Chondrocyte (in vitro differentiated cells): ENCODE measurements at places on chromosomes 16 and 17. TPM values are rescaled to one million over a fixed set of nuclear protein-coding genes. Genes with fewer than 3 reads are reported as not detected.

DNA sequence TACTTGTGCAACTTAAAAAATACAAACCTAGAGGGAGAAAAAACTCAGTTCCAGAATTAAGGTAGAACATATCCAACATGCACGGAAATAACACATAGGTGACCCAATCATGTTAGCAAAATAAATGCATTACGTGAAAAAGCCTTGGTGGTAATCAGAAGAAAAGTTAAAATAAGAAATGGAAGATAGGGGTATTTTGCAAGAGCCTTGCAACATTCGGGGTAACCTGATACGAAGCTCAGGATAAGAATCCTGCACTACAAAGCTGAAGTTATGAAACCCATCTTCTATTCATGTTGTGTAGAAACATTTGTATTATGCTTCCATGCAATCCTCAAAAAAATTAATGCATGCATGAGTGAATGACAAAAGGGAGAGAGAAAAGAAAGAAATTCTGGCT is 33.1 kb downstream of the CHCT1 start:
- no peak for DNase-seq

- no peak for DNase-seq
These were observed 43.1 kb upstream of the DLX4 start for GRCh38 chr17:49925921-49926320.

DNA sequence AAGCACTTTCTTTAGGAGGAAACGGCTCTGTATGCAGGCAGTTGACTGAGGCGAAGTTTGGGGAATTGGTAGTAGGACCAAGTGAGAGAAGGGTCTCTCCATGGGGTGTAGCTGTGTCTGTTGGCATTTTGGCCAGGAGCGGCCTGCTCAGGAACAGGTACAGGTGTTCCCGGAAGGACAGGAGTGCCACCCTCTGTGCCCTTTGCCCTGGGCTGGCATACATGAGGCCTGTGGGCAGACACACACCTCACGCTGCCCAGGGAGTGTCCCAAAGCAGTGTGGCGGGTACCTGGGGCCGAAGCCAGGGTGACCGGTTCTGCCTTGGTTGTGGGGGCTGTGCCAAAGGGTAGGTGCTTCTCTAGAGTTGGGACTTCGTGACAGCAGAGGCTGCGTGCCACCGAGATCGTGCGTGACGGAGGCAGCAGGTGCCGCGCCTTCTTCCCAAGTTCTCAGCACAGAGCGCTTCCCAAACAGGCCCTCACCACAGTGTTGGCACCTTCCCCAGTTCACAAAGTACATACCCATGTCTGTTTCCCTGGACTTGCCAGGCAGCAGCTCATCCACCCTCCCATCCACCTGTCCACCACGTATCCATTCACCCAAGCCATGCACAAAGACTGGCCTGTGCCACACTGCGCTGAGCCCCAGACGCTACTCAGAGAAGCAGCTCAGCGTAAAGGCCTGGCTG is 19.9 kb upstream of the TCF25 start:
- no peak for DNase-seq

- no peak for DNase-seq
These were observed 251.4 kb upstream of the RPL38 start for GRCh38 chr17:73952082-73952479.

DNA sequence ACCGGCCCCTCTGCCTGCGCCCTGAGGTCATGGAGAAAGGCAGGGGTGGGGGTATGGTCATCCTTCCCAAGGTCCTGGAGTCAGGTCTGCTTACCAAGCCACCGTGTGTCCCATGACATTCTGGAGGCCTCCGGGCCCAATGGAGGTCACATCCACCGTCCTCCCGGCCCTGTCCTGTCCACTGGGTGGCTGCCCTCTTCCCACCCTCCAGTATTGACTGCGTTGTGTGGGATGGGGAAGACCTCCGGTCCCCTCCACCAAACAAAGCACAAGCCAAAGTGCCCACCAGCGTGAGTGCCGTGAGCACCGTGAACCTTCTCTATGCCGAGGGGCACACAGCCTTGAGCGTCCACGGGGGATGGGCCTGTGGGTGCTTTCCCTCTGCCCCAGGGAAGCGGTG is 37.2 kb downstream of the LMF1 start:
- peak; percentile 85 for DNase-seq

DNA sequence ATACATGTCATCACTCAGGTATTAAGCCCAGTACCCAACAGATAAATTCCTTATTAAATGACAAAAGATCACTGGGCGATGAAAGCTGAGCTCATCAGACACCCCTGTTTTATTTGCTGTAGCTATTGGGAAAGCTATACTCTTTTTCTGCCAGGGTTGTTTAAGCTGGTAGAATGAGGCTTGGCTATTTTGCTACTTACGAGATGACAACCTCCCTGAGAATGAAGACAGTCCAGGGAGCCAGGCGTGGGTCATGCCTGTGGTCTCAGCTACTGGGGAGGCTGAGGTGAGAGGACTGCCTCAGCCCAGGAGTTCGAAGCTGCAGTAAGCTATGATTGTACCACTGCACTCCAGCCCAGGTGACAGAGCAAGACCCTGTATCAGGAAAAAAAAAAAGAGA is 4.3 kb upstream of the SH2B1 start:
- DNase-seq, result no peak

GRCh38 chr17:37142294-37142896 is 193.6 kb downstream of the AATF start:
- DNase-seq, result no peak

- peak; percentile 98 for DNase-seq
These were observed at the start of gene FHOD1 for GRCh38 chr16:67247192-67248072. FHOD1 (minus strand) TSS chr16:67247481; CDS start chr16:67247410, 71 bp downstream.

DNA sequence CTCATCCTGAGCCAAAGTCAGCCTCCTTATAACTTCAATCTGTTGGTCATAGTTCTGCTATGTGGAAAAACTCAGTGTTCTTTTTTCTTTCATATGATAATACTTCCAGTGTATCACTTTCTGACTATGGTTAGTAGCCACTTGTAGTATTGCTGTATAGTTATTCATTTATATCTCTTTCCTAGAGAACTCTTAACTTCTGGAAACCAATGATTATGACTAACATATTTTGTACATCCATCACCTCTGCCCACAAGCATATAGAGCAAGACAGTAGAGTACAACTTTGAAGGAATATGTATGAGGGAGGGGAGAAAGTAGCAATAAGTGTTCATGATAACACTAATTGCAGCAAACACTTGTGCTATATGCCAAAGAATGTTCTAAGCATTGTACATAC is 38.6 kb downstream of the COX10 start:
- no peak for DNase-seq

DNA sequence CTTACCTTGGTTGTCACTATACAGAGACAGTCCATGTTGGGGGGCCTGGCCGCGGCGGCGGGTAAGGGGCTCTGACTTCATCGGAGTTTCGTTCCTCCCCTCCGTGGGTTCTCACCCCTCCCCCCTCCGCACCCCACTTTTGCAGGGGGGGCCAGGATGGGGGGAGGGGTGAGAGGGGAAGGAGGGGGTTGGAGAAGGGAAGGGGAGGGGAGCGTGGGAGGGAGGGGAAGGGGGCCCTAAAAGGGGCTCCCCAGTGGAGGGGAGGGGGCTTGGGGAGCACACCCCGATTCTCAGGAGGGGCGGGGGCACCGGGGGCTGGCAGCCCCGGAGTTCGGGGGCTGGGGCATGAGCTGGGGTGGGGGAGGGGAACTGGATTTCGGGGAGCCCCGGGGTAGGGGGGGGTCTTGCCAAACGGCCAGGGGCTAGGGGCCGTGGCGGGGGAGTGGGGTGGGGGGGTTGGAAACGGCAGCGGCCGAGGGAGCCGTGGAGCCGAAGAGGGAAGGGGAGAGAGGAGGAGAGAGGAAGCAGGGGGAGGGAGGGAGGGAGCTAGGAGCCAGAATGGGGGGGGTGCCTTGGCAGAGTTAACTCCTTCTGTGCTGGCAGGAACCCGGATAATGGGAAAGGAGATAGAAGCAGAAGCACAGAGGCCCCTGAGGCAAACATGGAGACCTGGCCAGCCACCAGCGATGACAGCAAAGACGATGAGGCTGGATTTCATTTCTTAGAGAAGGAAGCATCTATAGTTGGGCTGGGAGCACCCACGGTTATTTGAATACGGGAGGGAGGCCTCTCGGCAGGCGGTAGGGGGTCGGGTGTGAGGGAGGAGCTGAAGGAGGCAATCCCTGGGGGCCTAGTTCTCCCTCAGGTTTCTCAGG is 2.3 kb downstream of the DLG4 start:
- no peak for DNase-seq

- no peak for DNase-seq
These were observed 36.2 kb downstream of the MPHOSPH6 start for GRCh38 chr16:82133798-82134197.

TAT gene
- 0.26 to 0.35 TPM in 2 of 3 replicates, not detected in the other for total RNA-seq

FDXR gene
- 7.2 to 11.6 TPM (median 9.0 TPM) in 3 replicates for total RNA-seq

NMRAL1 gene
- total RNA-seq, result 41.0 to 56.3 TPM (median 44.0 TPM) in 3 replicates

GRCh38 chr16:57791195-57791892 is 10.9 kb downstream of the KIFC3 start:
- DNase-seq, result no peak

TMEM107 gene
- total RNA-seq, result 7.8 to 12.1 TPM (median 8.4 TPM) in 3 replicates

- DNase-seq, result no peak
These were observed 1.2 kb downstream of the TMC6 start for GRCh38 chr17:78127239-78127887.

DNA sequence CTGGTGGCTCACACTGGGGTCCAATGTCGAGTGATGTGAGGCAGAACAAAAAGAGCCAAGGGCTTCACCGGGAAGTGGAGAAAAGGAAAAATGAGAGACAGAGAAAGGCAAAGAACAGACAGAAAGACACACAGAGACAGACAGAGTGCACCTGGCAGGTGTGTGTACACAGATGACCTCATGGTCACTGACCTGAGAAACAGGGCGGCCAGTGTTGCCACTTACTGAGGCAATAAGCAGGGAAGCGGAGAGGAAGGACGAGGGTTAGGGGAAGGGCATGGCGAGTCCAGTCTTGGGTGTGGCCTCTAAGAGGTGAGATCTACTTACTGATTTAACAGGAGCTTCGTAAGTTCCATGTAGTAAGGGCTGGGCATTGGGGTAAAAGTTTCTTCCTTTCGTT is 7.5 kb downstream of the GINS2 start:
- no peak for DNase-seq

- no peak for DNase-seq
These were observed 45.9 kb downstream of the MRTFB start for GRCh38 chr16:14117051-14117450.

GRCh38 chr17:50632637-50633036 is 2.0 kb upstream of the ABCC3 start:
- no peak for DNase-seq

DNA sequence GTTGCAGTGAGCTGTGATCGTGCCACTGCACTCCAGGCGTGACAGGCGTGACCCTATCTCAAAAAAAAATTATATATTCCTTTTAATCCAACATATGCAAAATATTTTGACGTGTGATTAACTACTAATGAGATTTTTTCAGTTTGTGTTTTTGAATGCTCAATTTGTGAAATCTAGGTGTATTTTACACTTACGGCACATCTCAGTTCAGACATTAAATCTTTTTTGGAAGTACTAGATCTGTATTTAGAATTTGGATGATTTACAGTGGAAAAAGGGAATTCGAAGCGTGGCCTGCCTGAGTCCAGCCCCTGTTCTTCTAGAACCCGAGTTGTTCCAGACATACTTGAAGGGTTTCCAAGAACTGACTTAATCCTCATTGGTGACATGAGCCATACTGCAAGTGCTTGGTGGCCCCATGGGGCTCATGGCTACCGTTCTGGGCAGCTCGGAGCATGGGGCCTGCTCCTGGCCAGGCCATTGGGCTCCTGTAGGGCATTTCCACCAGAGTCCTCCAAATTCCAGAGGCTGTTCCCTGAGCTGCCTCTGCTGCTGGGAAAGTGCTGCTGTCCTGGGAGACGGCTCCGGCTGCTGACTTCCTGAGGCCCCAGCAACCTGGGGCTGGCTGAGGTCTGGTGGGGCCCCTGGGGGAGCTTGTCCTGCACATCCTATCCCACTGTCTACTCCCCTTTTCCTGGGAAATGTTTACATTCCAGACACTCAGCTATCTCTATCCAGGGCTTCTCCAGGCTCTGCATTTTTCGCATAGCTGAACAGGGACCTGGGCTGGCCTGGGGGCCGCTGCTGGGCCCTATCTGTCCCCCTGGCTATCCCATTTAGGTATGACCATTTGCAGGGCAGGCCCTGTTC is 27.2 kb downstream of the LLGL2 start:
- no peak for DNase-seq

DNA sequence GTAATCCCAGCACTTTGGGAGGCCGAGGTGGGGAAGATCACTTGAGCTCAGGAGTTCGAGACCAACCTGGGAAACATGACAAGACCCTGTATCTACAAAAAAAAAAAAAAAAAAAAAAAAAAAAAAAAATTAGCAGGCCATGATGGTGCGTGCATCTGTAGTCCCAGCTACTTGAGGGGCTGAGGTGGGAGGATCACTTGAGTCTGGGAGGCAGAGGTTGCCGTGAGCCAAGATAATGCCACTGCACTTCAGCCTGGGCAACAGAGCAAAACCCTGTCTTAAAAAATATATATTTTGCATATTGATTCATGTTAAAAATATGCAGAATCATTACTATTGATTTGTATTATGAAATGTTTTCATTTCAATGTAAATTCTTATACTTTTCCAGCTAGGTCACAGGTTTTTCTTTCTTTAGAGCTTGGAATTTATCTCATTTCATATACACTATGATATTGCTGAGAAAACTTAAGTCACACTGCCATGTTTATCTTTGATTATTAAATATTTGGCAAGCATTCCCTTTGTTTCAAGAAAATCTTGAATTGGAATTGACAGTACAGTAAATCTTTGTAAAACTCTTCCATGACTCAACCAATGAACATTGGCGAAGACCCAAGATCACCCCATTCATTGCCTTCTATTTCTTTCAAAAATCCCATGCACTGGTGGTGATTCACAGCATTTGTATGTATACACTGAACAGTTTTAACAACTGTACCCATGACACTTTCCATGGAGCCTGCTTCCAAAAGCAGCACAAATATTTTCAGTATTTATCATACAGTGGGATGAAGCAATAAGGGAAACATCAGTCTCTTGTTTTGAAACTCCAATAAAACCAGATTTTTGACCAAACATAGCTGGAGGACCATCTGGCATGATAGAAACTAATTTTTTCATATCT is 83.5 kb upstream of the TNRC6A start:
- no peak for DNase-seq

DNA sequence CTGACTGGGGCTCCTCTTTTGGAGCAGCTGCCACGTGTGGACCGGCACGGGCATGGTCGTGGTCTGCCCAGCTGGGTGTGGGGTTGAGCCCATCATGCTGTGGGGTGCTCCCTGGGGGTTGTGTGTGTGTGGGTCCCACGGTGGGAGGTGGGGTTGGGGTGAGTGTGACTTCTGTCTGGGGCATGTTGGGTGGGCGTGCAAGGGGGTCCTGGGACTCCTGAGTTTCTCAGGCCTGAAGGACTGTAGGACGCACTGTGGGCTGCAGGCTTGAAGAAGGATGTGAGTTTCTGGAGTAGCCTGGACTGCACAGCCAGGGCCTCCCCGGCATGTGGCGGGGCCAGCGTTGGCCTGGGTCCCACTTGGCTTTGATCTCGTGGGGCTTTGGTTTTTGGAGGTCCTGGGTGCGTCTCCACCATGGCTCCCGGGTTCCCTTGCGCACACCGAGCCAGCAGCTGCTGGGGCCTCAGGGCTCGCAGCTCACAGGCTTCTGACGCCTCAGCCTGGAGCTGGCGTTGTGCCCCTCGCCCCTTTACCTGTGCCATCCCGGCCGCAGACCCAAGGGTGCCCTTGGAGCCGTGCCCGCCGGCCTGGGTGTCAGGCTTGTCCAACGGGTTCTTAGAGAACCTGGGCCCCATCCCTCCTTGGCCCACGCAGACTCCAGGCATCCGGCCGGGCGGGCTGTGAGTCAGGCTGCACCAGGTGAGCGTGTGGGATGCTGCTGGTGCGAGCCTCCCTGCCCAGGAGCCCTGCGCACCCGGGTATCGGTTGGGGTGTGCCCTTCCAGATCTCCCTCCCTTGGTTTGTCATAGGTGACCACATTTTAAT is 34.4 kb upstream of the ZNF750 start:
- DNase-seq, result peak; percentile 77

UNC45B gene
- not detected in 3 replicates for total RNA-seq

ABCA9 gene
- total RNA-seq, result 0.05 to 0.38 TPM (median 0.29 TPM) in 3 replicates

- DNase-seq, result no peak
These were observed 61.7 kb upstream of the LGALS9 start for GRCh38 chr17:27569257-27569722.
